ENCODE measurements at places on chromosomes 2 and 18. TPM values are rescaled to one million over a fixed set of nuclear protein-coding genes. Genes with fewer than 3 reads are reported as not detected.

- peaks cover 8% of the 10 kb centered on the region for H3K36me3 ChIP-seq
- no peaks in the 10 kb centered on the region for H3K27me3 ChIP-seq
- peak overlapping the region; percentile 44 for H3K27ac ChIP-seq
- peak overlapping the region; percentile 75 for H3K4me3 ChIP-seq
- H3K4me1 ChIP-seq = peaks cover 55% of the 10 kb centered on the region
- DNase-seq = peak; percentile 74
Measured at GRCh38 chr2:85887566-85888019, 1.2 kb downstream of the ST3GAL5 start.

Gene KIF3C
- total RNA-seq = 5.3 TPM

Gene STAMBP
- total RNA-seq = 85.3 TPM

DNA sequence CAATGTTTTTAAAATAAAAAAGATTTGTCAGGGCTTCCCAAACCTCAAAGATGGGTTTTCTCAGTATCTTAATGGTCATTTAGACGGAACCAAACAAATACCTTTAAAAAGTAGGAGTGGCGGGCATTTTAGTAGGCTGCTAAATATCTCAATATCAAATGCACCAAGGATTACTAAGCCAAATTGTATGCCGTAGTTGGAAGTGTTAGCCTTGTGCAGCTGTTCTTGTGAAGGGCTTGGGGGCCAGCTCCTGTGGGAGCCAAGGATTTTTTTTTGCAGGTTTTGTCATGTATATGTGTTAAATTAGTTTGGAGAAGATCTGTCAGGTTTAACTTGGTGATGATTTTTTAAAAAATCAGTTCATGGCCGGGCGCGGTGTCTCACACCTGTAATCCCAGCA lies 52.1 kb downstream of the ACTR2 start:
- no peak overlapping the region for H3K27ac ChIP-seq
- no peaks in the 10 kb centered on the region for H3K36me3 ChIP-seq
- peaks cover 14% of the 10 kb centered on the region for H3K4me1 ChIP-seq
- no peaks in the 10 kb centered on the region for H3K27me3 ChIP-seq
- H3K4me3 ChIP-seq = no peak overlapping the region

DNA sequence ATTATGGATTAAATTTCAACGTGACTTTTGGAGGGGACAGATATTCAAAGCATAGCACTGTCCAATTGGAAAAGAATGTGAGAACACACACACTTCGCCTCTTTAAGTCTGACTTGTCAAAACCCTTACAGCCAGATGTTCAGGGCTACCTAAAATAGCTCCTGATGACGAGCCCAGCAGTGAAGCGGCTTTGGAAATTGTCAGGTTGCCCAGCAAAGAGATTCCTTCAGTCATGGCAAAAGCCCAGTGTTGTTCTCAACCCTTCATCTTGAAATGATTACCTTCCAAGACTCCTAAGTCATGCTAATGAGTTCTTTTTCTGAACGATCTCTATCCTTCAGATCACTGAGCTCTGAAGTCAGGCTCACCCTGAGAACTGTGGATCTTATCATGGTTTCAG lies 436.6 kb downstream of the LRATD1 start:
- no peak for DNase-seq
- no peaks in the 10 kb centered on the region for H3K4me1 ChIP-seq
- H3K36me3 ChIP-seq = no peaks in the 10 kb centered on the region

All from activated CD4-positive, alpha-beta memory T cell treated with anti-CD3 and anti-CD28 coated beads for 36 hours (primary cell).